Breast epithelium (tissue), 4 donors: ENCODE measurements at places on chromosomes 6 and 20. TPM values are rescaled to one million over a fixed set of nuclear protein-coding genes. Genes with fewer than 3 reads are reported as not detected.
A peak's percentile ranks its signal among the peaks of the same experiment; 100 is the strongest.

SLC16A10 gene
- total RNA-seq = 1.3 TPM

FGD2 gene
- total RNA-seq = 18.6 TPM

COL9A3 gene
- total RNA-seq = 10.2 TPM

CLVS2 gene
- not detected for total RNA-seq

C2 gene
- total RNA-seq = 10.2 TPM

DNA sequence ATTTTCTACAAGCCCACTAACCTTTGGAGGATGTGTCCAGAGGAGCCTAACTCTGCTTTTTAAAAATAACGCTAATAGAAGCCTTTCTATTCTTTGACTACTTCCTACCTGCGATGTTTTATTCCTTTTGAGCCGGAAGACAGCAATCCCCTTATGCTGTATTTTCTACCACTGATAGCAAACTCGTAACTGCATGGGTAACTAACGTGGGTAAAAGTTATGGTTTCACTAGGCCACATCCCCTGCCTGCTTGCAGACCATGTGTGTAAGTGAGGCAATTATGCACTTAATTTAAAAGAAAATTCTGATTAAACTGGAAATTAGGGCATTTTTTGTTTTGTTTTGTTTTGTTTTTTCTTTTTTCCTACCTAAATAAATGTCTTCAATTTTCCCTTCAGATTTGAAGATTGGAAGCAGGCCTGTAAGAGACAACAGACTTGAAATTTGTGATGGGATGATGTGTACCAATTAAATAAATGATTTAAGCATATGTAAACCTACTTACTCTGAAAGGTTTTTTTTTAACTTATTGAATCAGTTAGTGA, 931 bp downstream of the UFL1 start:
- no peak for DNase-seq

DNA sequence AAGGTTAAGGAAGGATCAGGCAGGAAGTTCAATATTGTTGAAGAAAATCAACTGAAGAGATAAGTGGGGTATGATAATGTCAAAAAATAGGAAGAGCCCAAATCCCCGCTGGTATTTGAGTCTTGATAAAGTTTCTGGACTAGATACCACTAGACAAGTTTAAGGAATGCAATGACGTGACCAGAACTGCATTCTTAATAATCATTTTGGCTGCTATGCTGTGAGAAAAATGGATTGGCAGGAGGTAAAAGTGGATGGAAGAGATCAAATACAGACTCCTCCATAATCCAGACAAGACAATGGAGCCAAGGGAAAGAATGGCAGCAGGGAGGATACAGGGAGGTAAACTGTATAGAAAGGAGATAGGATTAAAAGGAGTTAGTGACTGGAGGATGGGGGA, 128.2 kb downstream of the COL12A1 start:
- DNase-seq = no peak

DNA sequence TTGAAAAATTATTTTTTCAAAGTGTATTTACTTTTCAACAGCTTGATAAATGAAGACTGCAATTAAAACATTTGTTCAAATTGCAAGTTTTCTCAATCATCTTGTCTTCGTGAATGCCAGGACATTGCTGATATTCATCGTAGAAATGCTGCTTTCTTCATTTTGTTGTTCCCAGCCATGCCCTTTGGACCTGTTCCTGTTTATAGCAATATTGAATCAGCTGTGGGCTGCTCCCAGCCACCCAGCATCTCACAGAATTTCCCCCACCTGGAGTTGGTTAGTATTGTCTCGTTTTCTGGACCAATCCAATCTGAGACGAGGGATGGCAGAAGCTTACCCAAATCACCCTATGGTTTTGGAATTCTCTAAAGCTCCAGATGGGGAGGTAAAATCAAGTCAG, 40.8 kb downstream of the SLC22A2 start:
- DNase-seq = no peak

GRCh38 chr20:20791664-20792568, 79.5 kb upstream of the RALGAPA2 start:
- DNase-seq = peak; percentile 40

DNA sequence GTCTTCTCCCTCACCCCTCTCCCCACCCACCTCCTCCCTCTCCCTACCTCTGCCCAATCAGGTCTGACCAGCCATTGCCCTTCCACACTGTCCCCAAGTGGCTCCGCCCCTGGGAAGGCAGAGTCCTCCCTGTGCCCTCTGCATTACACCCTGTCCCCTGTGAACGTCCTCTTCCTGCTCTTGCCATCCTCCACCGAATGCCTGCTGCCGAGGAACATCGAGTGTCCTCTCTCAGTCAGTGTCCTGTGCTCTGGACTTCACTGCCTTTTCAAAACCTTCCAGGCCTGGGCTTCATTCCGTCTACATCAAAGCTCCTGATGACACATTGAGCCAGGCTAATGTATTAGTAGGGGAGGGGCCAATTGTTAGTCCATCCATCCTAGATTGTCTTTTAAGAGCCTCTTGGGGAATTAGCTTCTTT, 3.3 kb upstream of the PACSIN1 start:
- DNase-seq = no peak

GRCh38 chr6:25641940-25642666, 9.9 kb upstream of the SCGN start:
- DNase-seq = no peak
